EH (cell line): ENCODE measurements at places on chromosomes 1 and 21.

GRCh38 chr1:183720028-183720427 is 66.9 kb upstream of the APOBEC4 start:
- peak; percentile 21 for DNase-seq

GRCh38 chr1:203126866-203127665 is 460 bp upstream of the ADORA1 start:
- peak; percentile 66 for DNase-seq

DNA sequence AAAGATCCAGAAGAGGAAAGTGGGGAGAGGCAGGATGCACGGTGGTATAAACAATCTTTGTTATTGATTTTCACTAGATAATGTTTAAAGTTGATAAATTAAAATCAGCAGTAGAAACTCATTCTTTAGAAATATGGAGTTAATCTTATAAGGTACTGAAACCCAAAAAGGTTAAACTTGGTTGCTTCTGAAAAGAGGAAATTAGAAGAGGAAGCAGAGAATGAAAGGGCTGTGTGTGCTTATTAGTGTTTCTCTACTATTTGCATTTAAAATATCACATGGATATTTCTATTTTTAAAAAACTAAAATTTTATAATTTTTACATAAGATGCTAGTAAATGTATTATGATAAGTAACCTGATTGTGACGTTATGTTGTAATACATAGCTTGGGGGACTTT is 24.4 kb downstream of the C1orf141 start:
- DNase-seq = no peak

- DNase-seq = peak; percentile 47
Observed at GRCh38 chr1:156319664-156320063, 18.4 kb downstream of the CCT3 start.

DNA sequence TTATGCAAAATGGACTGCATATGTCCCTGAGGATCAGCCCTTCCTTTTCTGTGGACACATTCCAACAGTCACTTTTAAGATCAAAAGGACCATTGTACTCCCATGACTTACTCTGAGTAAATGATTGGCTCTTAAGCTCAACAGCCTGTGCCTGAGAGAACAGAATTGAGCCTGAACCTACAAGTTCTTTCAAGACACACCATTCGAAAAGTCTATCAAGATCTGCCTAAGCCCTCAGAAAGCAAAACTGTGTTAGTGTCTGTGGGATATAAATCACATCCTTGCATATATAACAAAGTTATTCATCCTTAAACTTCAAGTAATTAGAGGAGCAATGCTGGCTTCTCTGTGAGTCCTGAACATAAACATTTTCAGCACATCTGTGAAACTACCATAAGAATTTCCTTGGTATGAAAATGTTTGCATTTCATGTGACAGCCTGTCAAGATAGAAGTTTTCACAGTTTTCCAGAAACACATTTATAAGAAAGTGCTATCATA is 41.6 kb downstream of the PCNX2 start:
- DNase-seq = peak; percentile 23

DNA sequence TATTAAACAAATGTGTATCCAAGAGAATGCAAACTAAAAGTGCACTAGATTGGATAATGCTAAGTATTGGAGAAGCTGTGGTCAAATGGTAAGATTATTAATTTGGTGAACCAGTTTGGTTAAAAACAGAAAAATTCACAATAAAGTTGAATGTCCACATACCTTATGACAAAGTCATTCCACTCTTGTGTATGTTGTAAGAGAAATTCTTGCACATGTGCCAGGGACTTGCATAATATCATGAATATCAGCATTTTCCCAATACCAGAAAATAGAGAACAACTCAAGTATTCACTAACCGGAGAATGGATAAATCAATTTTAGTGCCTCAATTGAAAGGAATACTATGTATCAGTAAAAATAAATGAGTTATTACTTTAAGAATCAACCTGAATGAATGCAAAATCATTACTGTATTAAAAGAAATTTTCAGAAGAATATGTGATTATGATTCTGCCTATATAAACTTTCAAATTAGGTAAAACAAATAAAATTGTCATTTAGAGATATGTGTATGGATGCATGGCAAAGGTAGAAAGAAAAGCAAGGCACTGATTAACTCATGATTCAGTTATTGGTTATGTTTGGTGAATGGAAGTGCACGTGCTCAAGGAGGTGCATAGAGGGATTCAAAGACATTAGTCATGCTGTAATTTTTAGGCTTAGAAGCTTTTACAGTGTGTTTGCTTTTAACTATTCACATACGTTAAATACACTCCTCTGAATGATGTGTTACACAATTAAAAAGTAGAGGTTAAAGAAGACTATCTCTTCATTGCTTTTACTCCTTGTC is 217.4 kb upstream of the KCNK2 start:
- peak; percentile 85 for DNase-seq

- DNase-seq = no peak
Observed at GRCh38 chr1:28540651-28541050, 12.2 kb upstream of the TRNAU1AP start.

GRCh38 chr1:20194757-20195461 is 8.6 kb upstream of the PLA2G2C start:
- DNase-seq = peak; percentile 61

- peak; percentile 39 for DNase-seq
Observed at GRCh38 chr1:201906336-201906735, 17.6 kb downstream of the SHISA4 start.

DNA sequence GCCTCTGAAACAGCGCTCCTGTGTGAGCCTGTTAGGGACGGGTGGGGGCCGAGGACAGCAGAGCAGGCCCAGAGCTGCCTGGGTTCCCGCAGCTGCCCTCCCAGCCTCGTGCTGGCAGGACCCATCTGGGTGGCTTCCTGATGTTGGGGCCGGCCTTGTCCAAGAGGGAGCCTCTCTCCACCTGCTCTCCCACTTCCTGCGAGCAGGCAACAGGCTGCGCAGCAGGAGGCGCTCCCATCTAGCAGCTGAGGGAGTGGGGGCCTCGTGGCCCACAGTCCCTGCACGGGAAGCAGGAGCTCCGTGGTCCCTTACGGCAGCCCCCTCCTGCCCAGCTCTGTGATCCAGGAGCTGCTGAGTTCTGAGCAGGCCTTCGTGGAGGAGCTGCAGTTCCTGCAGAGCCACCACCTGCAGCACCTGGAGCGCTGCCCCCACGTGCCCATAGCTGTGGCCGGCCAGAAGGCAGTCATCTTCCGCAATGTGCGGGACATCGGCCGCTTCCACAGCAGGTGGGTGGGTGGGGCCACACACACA is 68.0 kb downstream of the TRIM11 start:
- DNase-seq = no peak

- DNase-seq = no peak
Observed at GRCh38 chr1:27596986-27597385, 7.0 kb downstream of the AHDC1 start.

DNA sequence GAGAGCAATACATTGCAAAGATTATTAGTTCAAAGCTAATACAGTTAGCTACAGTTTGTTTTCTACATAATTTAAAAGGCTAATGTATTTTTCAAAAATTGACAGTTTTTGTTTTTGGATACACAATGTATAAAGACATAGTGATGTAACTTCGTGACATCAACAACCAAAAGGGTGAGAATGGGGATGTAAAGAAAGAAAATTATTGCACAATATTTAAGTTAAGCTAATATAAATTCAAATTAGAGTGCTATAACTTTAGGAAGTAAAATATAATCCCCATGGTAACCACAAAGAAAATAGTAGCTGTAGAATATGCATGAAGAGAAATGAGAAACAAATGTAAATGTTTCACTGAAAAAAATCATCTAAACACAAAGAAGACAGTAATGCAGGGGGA is 334.4 kb upstream of the DEPDC1 start:
- DNase-seq = no peak

GRCh38 chr1:239537795-239538194 is 151.4 kb downstream of the CHRM3 start:
- no peak for DNase-seq

DNA sequence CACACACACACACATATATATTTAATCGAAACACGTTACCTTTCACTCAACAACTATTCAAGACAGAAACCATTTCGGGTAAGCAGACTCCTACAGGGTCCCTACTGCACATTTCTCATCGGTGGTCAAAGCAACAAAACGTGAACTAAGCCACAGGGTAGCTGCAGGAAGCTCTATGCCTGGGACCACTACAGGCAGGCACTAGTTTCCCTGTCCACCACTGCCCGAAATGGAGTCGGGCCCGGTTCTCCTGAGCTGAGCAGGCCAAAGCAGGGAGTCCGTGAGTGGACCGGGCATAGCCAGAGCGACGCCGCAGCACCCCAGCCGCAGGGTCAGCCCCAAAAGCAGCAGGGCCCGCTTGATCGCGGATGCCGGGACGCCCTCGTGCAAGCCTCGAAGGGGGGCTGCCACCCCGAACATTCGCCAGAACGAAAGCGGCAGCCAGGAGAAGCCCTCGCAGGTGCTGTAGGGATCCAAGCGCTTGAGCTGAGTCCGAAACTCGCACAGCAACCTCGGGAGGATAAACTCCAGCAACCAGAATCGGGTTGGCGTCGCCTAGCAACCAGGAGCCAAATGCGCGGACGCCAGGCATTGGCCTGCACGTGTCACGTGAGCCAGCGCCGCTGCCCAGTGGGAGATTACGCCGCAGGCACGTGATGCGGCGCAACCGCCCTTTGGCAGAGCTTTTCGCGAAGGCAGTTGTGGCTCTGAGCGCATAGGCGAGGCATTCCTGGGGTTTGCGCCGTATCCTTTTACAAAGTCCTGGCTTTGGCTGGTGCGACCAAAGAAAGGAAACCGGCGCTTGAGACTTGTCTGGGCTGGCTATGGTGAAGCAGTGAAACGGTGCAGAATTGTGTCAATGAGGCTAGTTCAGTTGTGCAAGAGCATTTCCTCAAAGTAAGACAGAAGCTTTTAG is 13.9 kb upstream of the DDI2 start:
- DNase-seq = peak; percentile 96

DNA sequence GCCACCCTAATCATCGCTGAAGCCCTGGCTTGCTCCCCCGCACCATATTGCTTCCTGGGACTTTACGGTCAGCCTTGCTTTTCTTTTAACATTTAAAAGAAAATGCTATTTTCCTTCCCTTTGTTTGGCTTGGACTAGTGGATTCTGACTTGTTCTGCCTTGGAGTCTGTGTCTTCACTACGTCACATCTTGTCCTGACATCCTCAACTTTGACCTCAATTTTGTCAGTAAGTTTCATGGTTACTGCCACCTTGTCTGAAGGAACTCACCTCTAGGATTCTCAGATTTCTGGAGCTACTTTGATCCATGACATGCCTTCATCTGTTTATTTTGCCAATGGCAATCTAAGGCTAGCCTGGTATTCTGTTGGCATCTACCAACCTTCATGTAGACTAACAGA is 4.3 kb downstream of the RNASEL start:
- DNase-seq = no peak

DNA sequence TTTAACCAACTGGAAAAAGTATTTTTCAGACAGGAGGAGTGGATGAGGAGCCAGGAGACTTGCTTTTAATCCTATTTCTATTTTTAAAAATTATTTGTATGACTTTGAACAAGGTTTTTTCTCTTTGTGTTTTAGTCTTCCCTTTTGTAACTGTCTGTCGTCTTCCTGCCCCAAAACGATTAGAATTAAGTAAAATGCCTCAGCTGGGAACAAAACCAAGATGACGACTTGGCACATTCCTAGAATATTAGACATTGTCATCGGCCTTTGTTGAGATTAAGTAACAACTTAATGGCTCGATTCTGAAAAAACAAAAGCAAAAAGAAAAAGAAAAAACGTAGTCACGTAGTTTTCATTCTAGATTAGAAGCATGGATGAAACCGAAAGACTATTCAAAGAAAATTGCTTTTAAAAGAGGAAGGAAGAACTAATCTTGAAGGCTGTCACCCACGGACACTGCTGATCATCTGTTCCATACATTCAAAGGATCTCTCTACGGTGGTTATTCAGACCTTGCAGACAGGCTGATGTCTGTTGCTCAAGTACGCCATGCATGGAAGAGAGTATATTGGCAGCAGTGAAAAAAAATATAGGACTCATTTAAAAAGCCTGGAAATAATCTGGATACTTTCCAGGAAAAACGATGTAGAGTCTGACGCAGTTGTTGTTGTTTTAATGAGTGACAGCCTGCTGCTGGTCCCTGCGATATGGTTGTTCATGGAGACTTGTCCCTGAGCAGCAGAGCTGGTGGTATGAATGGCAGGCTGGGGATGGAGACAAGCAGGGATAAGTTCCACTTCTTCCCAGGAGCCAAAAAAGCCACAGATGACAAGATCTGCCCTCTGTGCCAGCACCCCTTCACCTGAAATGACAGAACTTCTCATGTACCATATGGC is 16.8 kb downstream of the GNG4 start:
- DNase-seq = peak; percentile 84
